NCI-H1436 (cell line): ENCODE measurements at places on chromosomes 11 and 22.

GRCh38 chr11:128116447-128116846 is 470.9 kb downstream of the ETS1 start:
- no peak for DNase-seq

GRCh38 chr22:47849576-47849975 is 1087.1 kb downstream of the TBC1D22A start:
- no peak for DNase-seq

GRCh38 chr11:70433966-70434812 is 35.9 kb downstream of the CTTN start:
- no peak for DNase-seq

DNA sequence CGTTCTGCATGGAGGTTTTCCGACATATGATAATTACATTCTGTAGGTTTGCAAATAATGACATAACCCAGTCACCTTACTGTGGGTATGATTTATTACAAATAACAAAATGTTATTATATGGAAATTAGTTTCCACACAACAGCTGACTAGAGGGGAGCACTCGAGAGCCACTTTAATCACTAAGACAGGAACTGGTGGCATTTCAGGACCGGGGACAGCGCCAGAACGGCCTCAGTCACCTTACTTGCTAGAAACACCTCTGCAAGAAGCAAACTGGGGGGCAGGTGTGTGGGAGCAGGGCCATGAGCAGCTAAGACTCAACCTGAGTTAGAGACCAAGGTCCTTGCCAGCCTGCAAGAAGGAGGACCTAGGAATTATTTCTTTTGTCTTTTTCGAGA is 199.9 kb downstream of the DSCAML1 start:
- no peak for DNase-seq

- DNase-seq, result no peak
Observed at GRCh38 chr11:2482745-2483144, 37.9 kb downstream of the KCNQ1 start.

- no peak for DNase-seq
Observed at GRCh38 chr22:48309115-48309705, 1518.5 kb downstream of the BRD1 start.

GRCh38 chr11:9899676-9900075 is 235.8 kb downstream of the SWAP70 start:
- DNase-seq, result no peak

DNA sequence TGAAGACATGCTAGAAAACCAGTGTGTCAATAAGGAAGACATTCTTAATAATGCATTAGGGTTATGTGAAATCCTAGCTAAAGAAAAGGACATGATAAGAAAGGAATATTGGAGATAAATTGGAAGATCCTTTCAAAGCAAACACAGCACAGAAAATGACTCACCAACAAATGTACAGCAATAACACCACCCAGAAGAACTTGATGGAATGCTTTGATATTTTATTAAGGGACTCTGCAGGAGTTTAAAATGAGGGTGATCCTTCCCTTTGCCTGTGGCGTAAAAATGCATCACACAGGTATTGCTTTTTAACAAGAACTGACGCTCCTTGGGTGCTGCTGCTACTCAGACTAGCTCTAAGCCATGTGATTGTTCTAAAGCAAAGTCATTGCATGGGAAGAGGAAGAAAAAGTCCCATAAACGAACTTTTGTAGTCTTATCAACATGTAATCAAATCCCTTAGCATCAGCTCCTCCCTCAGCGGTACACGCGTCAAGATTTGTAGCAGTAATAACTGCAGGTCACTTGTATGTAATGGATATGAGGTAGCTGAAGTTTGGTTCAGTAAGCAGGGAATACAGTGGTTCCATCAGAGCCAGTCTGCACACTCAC is 48.4 kb upstream of the EED start:
- DNase-seq, result no peak

GRCh38 chr22:32918741-32919140 is 117.2 kb downstream of the TIMP3 start:
- DNase-seq, result no peak

DNA sequence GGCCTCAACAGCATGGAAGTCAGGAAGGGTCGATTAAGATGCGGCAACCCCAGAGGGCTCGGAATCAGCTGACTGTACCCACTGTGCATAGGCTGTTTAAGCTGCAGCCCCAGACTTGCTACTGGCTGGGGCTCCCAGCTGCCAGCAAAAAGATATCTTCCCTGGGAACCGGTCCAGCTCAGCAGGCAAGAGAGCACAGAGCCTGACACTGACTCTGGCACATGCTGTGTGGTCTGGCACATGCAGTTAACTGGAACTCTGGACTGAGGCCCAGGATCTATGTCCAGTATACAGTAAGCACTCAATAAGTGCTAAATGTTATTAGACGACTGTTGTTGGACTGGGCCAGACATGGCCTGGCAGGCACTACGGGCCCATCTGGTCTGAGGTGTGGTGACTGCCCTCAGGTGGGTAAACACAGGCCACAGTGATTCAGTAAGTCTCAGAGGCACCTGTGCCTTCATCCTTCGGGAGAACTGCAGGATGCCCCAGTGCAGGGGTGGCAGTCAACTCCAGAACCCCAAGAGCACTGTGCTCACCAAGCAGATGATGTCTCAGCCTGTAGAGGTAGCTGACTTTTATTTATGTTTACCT is 87.6 kb downstream of the LARGE1 start:
- no peak for DNase-seq

GRCh38 chr11:443542-444199 is 1.9 kb upstream of the ANO9 start:
- DNase-seq, result no peak

- peak; percentile 75 for DNase-seq
Observed at GRCh38 chr11:33598426-33599069, 102.1 kb downstream of the C11orf91 start.

- DNase-seq, result no peak
Observed at GRCh38 chr11:17432002-17432401, 43.5 kb upstream of the KCNJ11 start.

DNA sequence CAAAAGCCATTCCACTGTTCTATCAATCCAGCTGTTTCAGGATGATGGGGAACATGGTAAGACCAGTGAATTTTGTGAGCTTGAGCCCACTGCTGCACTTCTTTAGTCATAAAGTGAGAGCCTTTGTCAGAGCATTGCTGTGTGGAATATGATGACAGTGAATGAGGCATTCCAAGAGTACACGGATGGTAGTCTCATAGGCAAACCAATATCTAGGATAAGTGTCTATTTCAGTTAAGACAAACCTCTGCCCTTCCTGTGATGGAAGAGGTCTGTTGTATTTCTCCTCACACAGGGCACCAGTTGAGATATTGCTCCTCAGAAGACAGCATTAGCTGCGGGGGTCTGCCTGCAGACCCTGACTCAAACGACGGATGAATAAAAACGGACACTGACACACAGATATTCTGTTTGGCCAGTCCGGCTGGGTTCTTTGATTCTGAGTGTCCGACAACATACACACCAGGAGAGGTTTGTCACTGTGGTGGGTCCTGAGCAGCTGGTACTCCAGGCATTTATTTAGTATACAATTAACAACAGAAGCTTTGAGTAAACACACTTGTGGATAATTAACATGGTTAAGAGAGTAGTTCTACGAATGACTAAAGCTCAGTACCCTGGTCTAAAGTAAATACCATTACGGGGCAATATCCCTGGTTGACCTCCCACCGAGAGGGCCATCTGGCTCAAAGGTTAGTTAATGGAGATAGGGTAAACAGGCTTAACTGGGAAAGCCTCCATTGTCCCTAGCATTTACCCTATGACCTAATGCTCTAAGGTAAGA is 121.7 kb downstream of the ZNF280B start:
- DNase-seq, result no peak

DNA sequence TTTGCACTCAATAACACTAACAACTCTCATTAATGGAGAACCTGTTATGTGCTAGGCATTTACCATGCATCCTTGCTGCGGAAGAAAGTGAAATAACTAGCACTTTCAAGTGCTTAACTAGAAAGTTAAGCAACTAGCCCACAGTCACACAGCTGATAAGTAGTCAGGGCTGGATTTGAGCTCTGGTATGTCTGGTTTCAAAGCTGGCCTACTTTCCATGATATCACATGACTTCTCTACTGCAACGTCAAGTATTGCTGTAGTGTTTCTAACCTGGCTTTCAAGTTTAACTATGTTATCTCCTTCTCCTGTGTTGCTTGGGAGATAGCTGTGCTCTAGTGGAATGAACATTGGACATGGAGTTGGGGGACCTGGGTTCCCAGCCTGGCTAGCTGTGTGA is 12.1 kb downstream of the SLC15A3 start:
- no peak for DNase-seq

DNA sequence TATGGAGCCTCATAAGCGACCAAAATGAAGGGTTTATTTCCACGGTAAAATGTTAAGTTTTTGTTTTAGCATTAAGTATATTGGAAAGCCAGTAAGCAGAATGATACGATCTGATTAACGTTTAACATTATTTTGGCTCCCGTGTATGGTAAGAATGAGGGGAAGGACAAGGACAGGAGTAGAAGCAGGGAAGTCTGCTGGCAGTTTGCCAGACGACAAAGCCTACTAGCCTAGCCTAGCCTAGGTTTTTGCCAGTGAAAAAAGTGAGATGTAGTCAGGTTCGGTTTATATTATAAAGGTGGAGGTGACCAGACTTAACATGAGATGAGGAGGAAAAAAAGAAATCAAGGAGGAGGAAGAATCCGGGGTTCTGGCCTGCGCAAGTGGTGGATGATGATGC is 78.9 kb upstream of the ARHGAP32 start:
- no peak for DNase-seq

DNA sequence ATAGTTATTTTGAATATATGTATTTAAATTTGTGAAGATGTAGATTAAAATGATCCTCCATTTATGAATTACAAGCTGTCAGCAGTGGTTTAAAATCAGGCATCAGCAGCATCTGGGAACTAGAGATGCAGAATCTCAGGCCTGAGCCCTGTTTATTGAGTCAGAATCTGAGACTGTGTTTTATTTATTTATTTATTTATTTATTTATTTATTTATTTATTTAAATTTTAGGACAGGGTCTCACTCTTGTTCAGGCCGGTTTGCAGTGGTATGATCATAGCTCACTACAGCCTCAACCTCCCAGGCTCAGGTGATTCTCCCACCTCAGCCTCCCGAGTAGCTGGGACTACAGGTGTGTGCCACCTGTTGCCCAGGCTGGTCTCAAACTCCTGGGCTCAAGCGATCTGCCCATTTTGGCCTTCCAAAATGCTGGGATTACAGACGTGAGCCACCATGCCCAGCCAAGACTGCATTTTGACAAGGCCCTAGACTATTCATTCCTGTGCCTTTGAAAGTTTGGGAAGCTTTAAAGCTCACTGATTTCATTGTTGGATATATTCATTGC is 70.7 kb downstream of the PPP6R3 start:
- no peak for DNase-seq

DNA sequence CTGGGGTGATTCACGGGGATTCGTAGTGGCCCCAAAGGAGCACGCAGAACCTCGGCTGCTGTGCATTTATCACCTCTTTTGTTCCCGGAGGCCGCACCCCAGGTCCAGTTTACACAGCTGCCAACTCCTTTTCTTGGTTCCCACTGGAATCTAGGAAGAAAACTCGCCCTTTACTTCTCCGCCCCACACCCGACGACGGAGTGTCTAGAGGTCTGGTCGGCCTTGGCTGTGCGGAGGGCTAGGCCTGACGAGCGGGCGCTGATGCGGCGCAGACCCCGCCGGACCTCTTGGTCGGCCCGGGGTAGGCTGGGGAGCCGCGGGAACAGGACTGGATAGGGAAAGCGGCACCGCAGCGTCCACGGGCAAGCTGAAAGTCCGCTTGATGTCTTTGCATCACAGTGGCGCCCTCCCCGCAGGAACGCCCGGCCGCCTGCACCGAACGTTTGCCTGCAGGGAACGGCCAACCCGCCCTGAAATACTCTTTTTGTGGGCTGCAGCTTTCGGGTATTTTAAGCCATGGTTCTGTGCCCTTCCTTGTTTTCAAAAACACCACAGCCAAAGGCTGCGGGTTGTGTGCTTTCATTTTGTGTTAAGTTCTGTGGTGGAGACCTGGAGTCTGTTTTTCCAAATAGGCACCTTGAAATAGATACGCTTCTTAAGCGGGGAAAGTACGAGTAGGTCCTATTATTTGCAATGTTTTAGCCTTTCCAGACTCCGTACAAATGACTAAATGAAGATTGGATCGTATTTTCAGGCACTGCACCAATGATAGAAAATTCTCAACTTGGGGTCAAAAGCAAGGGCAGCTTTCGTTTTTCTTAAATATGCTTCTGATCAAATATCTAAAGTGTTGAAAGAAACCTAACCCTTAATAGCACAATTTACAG is 829 bp upstream of the ZBED5 start:
- DNase-seq, result peak; percentile 62

DNA sequence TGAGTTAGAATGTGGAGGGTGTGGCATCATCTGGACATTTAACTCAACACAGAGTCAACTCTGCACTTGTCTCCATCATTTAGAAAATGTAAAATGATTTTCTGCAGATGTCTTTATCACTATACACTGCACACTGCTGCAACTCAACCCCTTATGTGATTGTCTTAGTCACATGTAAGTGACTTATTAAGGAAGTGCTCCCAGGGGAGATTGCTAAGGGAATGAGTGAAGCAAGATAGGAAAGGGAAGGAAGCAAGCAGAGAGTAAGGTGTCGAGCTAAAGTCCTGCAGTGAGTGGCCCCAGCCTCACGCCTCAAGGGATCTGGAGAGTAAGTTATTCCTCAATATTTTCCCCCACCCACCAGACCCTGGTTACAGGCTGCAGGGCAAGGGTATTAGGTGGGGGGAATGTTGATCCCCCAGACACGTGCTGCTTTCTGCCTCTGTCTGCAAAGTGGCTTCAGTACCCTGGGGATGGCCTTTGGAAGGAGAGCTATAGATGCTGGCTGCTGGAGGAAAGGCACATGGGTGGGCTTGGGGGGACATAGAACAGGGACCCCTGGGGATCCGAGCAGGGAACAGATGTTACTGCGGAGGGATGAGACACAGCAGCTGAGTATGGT is 7.2 kb upstream of the CBX6 start:
- DNase-seq, result peak; percentile 35

DNA sequence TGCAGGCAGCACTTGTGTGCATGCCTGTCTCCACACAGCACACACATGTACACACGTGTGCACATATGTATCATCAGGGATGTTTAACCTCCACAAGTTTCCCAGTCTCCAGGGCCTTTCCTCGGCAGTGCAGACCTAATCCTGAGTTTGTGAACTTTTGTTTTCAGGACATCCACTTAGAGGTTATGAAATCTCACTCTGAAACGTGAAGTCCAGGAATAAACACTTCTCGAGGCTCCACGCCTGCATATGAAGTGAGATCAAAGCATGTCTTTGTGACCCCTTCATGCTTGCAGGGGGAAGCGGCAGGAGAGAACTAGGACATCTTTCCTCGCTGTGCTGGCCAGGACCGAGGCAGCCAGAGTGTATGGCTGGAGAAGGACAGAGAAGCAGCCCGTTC is 3.1 kb downstream of the SHISAL1 start:
- no peak for DNase-seq

DNA sequence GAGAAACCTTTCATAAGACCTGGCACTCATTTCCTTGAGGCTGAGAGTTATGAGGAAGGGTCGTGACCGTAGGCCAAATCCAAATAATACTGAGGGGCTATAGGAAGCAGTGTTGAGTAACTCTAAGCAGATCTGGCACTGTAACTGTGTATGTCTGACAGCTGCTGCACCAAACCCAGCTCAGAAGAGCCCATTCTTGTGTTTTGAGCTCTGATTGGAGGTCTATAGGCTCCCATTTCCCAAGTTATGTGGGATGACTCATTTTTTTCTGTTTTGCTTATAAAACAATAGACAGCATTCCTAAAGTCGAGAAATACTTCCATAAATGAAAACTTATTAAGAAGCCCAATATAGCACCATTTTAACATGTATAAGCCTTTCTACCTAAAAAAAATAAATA is 645.8 kb downstream of the DLG2 start:
- no peak for DNase-seq
